ENCODE measurements at places on chromosomes 4 and X. TPM values are rescaled to one million over a fixed set of nuclear protein-coding genes. Genes with fewer than 3 reads are reported as not detected.

GRCh38 chr4:47747846-47748494 is 89.9 kb downstream of the CORIN start:
- no peak for DNase-seq

DNA sequence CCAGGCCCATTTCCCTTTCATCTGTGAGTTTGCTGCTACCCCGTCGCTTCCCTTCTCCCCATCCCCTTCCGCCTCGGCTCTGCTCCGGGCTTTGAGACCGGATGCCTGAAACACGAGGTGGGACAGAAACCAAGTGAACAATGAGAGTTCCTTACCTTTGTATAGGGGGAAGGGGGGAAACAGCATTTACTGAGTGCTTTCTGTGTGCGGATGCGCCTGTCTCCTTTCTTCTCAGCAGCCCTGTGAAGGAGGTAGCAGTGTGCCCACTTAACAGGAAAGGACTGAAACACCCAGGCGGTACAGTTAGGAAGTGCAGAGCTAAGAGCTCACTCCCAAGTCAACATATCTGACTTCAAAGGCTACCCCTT is 43.2 kb upstream of the TMSB15B start:
- peak; percentile 25 for DNase-seq

DNA sequence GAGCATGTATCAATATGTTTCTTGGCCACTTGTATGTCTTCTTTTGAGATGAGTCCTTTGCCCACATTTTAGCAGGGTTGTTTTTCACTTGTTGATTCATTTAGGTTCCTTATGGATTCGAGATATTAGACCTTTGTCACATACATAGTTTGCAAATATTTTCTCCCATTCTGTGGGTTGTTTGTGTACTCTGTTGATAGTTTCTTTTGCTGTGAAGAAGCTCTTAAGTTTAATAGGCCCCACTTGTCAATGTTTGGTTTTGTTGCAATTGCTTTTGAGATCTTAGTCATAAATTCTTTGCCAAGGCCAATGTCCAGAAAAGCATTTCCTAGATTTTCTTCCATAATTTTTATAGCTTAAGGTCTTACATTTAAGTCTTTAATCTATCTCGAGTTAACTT is 280.7 kb upstream of the GALNT7 start:
- no peak for DNase-seq

LONRF3 gene
- total RNA-seq, result not detected

- DNase-seq, result no peak
These were observed 465.8 kb downstream of the NAF1 start for GRCh38 chr4:162700815-162701361.

TEC gene
- not detected for total RNA-seq

- DNase-seq, result no peak
These were observed 19.2 kb downstream of the BLTP1 start for GRCh38 chr4:122171323-122171722.

DNA sequence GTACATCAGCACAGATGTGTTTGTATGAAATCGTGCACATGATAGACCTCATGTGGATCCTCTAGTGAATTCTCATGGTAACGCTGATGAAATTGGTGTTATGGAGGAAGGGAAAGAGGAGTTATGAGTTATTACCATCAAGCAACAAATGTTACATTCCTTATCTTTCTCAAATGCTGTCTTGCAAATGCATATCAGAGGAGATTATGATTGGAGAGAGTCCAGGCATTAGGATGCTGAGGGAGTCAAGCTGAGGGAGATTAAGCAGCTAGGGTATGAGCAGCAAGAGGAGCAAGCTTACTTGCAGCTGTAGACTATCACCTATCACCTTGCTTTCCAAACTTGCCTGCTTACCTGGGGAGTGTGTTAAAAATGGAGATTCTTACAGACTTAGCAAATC is 36.8 kb upstream of the SFRP2 start:
- DNase-seq, result no peak

- no peak for DNase-seq
These were observed 63.4 kb upstream of the S100G start for GRCh38 chrX:16586377-16587112.

NEIL3 gene
- 9.3 TPM for total RNA-seq

PWWP3B gene
- not detected for total RNA-seq

DNA sequence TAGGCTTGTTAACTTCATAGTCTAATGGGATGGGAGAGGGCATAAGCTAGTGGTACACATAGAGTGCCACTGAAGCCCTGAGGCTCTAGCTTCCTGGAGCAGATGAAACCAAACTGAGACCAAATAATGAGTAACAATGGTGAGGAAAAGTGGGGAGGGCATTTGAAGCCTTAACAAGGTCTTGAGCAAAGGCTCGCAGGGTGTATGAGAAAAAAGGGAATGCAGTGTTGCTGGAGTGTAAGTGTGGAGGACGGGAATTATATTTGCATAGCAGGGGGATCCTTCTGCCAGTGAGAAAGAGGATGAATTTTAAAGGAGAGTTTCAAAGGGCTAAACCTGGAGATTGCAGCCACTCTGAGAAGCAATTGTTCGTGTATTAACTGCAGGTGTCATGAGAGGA is 263.1 kb downstream of the ANK2 start:
- no peak for DNase-seq

CABS1 gene
- not detected for total RNA-seq

SLC26A1 gene
- not detected for total RNA-seq

- DNase-seq, result no peak
These were observed 21.8 kb downstream of the RNF212 start for GRCh38 chr4:1091561-1091995.

NWD2 gene
- total RNA-seq, result not detected

DNA sequence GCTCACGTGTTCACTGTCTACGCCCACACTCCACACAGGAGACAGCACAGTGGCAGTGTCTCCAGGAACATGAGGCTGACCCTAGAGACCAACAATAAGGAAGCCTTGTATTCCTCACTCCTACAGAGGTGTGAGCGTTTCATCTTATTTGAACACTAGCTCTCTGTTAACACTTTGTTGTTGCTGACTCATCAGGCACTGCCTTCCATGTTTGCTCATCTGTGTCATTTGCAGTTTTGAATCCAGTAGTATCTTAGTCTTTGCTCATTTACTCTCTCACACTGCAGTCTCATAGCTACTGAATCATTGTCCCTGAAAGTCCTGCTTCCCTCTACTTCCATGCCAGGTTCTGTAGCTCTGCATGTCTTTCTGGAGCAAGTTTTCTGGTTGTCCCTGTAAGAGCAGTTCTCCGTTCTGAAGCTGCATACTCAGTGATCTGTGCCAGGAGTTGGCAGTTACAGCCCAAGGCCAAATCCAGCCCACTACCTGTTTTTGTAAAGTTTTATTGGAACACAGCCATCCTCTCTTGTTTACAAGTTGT is 80.3 kb upstream of the DCLK2 start:
- DNase-seq, result peak; percentile 57

RASSF6 gene
- total RNA-seq, result not detected

- peak; percentile 64 for DNase-seq
These were observed 50.9 kb downstream of the MFAP3L start for GRCh38 chr4:169975131-169975837.

DNA sequence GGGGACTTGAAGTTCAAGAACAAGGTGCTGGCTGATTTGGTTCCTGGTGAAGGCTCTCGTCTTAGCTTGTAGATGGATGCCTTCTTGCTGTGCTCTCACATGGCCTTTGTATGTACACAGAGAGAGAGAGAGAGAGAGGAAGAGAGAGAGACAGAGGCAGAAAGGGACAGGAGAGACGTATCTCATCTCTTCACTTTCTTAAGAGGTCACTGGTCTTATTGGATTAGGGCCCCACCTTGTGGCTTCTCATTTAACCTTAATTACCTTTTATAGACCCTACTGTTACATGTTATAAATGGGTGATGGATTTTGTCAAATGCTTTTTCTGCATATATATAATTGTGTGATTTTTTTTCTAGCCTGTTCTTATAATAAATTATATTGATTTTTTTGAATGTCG is 1444.2 kb downstream of the ADGRL3 start:
- DNase-seq, result no peak

DNA sequence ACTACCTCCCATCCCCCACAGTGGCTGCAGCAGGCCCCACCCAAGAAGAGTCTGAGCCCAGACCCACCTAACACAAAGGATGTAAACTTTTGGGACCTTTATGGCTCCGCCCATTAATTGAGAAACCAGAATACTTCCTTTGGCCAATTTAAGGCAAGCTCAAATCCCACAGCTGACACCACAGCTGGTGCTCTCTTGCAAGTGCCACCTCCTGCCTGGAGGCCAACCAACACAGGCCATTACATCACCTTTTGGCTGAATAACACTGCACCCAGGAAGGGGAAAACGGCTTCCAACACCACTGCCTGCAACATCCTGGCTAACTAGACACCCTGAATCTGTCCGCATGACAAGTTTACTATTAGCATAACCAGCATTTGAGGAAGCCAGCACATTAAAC is 248.8 kb downstream of the PRDM5 start:
- DNase-seq, result no peak
